ENCODE measurements at places on chromosomes 6 and 20.

- H3K4me1 ChIP-seq: peaks cover 8% of the 10 kb centered on the region
- no peak within 1 kb of the TSS for H3K27ac ChIP-seq
- no peaks in the 10 kb centered on the region for H3K27me3 ChIP-seq
- H3K4me3 ChIP-seq: no peak within 1 kb of the TSS
- no peaks in the 10 kb centered on the region for H3K36me3 ChIP-seq
- DNase-seq: no peak
Measured at GRCh38 chr6:656460-657252, at the start of gene HUS1B. HUS1B (minus strand) TSS chr6:657100; CDS start chr6:656944, 156 bp downstream.

DNA sequence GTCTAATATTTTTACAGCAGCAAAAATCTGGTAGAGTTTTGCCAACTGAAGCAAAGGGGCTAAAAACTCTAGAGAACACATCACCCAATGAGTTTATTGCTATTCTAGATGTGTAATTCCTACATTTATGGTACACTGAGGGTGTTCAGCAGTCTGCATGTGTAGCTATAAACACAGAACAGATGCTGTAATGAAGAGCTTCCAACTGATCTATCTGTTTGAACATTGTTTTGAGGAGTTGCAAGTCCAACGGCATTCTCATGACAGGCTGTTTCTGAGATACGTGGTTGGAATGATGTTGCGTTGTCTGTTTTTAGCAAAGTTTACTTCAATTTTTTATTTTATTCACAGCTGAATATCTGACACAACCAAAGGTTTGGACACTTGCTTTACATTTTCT is 141.2 kb upstream of the RAB32 start:
- DNase-seq: no peak
- H3K4me3 ChIP-seq: no peak overlapping the region
- H3K27me3 ChIP-seq: no peaks in the 10 kb centered on the region

- H3K4me1 ChIP-seq: no peaks in the 10 kb centered on the region
- H3K36me3 ChIP-seq: no peaks in the 10 kb centered on the region
- H3K27me3 ChIP-seq: no peaks in the 10 kb centered on the region
- no peak overlapping the region for H3K4me3 ChIP-seq
- peak; percentile 44 for DNase-seq
Measured at GRCh38 chr20:12207875-12208274, 290.2 kb downstream of the BTBD3 start.

DNA sequence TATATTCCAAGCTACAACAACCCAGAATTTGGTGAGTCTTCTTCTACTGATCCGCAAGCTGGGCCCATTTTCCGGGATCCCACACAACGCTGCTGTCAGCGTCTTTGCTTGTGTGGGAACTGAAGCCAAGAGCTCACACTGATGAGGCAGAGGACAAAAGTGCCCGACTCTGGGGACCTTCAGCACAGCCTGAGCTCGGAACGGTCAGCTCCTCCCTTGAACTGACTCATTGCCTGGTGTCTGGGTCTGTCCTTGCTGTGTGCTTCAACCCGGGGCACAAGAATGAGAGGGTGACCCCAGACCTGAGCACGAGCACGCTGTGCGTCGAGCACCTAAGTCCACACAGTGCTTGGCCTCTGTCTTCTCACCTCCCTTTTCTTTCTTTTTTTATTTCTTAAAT is 33.5 kb downstream of the DACT2 start:
- no peaks in the 10 kb centered on the region for H3K36me3 ChIP-seq
- H3K27ac ChIP-seq: no peak overlapping the region
- H3K4me1 ChIP-seq: peaks cover 49% of the 10 kb centered on the region
- H3K4me3 ChIP-seq: no peak overlapping the region

GRCh38 chr6:49142421-49143151 is 320.5 kb downstream of the MMUT start:
- no peaks in the 10 kb centered on the region for H3K36me3 ChIP-seq
- no peak for DNase-seq
- no peaks in the 10 kb centered on the region for H3K27me3 ChIP-seq
- H3K4me1 ChIP-seq: no peaks in the 10 kb centered on the region
- H3K4me3 ChIP-seq: no peak overlapping the region
- no peak overlapping the region for H3K27ac ChIP-seq

GRCh38 chr6:139597087-139597763 is 222.8 kb upstream of the CITED2 start:
- H3K4me1 ChIP-seq: peaks cover 26% of the 10 kb centered on the region
- no peak overlapping the region for H3K4me3 ChIP-seq
- H3K36me3 ChIP-seq: no peaks in the 10 kb centered on the region
- peak overlapping the region; percentile 28 for H3K27ac ChIP-seq
- no peak for DNase-seq

DNA sequence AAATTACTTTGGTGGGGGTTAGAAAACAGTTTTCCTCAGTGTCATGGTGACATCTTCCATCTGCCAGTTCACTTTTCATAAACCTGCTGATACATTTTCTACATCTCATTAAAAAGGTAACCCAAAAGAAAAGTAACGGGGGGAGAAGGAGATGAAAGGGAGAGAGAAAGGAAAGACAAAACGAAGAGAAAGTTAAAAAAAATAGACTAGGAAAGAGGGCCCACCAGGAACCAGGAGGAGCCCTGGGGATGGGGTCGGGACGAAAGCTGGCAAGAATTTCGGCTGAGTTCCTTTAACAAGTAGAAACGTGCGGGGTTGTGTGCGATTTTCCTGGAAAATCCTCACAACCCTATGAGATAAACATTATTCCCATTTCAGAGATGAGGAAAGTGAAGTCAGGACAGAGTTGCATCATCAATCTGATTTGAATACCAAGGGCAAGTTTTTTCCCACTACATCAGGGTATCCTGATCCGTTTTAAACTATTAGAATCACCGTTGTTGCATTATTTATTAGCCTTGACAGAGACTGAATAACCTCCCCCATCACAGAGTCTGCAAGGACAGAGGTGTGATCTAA is 53.4 kb upstream of the TPD52L1 start:
- peak overlapping the region; percentile 3 for H3K4me3 ChIP-seq
- no peak for DNase-seq
- no peak overlapping the region for H3K27ac ChIP-seq
